NCI-H774 (cell line): ENCODE measurements at places on chromosomes 7 and 10.

DNA sequence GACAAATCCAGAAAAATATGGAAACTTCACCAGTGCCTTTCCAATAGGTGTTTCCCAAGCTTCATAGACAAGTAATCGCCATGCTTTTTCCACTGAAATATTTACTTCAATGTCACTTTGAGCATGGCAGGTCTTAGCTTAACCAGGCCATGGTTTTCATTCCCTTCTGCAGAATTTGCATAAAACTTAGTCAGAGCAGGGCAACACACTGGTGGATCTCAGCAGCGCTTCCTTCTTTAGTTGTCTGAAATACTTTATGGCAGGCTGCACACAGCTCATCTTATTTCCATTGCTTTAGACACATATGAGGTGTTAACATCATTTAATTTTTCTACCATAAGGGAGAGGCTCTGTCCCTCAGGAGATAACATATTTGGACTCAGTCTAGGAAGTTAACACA, 102.9 kb upstream of the AHR start:
- no peak for DNase-seq

GRCh38 chr10:81472927-81473470, 402.0 kb upstream of the NRG3 start:
- no peak for DNase-seq

- DNase-seq: no peak
These were observed 871 bp upstream of the GTF2IRD1 start for GRCh38 chr7:74452748-74453321.

GRCh38 chr10:28120043-28120749, 121.3 kb upstream of the ODAD2 start:
- no peak for DNase-seq

DNA sequence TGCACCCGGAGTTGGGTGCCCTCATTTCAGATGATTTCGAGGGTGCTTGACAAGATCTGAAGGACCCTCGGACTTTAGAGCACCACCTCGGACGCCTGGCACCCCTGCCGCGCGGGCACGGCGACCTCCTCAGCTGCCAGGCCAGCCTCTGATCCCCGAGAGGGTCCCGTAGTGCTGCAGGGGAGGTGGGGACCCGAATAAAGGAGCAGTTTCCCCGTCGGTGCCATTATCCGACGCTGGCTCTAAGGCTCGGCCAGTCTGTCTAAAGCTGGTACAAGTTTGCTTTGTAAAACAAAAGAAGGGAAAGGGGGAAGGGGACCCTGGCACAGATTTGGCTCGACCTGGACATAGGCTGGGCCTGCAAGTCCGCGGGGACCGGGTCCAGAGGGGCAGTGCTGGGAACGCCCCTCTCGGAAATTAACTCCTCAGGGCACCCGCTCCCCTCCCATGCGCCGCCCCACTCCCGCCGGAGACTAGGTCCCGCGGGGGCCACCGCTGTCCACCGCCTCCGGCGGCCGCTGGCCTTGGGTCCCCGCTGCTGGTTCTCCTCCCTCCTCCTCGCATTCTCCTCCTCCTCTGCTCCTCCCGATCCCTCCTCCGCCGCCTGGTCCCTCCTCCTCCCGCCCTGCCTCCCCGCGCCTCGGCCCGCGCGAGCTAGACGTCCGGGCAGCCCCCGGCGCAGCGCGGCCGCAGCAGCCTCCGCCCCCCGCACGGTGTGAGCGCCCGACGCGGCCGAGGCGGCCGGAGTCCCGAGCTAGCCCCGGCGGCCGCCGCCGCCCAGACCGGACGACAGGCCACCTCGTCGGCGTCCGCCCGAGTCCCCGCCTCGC, at the start of gene EGFR:
Gene EGFR, plus strand, starts transcription at position 657 of the 830 bp plus-strand sequence. CDS start 261 bp downstream, outside the sequence.
- peak; percentile 28 for DNase-seq

GRCh38 chr7:140604760-140605159, 35.9 kb downstream of the DENND2A start:
- DNase-seq: no peak

GRCh38 chr10:101840102-101840684, 3.4 kb downstream of the KCNIP2 start:
- no peak for DNase-seq

DNA sequence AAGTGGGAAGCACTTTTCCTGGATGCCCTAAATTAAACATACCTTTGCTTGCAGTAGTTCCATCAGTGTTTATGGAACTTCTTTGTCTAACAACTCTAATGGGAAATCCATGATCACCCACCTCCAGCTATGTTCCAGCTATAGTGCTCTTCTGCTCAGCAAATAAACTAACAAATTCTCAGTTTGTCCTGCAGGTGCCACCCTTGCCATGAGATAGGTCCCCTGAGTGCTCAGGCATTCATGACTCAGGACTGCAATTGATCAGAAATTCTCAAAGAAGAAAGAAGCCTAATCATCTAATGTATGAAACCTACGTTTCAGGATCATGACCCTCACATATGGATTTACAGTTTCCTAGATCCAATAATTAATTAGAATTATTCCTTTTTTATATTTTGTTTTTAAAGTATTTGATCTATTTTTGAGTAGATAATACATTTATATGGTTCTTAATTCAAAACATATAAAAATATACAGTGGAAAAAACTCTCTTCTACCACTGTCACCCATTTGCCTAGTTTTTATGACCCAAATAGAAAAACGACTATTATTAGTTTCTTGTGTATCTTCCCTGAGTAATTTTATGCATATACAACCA, 48.7 kb upstream of the DYNC1I1 start:
- peak; percentile 71 for DNase-seq

DNA sequence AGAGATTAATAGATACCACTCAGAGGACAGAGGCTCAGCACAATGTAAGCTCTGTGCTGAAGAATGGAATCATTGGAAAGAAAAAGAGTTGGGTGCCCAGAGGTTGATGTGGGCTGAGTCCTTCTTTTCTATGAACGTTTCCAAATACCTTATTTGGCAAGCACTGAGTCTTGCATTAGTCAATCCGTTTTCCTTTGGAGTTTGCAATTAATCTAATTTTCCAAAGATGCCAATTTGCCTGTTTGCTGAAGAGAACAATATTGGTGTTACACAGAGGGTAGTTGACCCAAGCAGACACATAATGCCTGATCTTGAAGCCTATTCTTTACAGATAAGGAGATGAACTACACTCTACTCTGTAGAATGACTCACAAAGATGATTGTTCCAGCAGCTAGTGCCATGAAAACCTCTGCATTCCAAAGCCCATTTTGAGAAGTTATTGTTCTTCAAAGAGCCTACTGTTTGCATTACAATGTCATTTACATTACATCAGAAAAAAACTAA, 55.4 kb upstream of the MET start:
- no peak for DNase-seq

DNA sequence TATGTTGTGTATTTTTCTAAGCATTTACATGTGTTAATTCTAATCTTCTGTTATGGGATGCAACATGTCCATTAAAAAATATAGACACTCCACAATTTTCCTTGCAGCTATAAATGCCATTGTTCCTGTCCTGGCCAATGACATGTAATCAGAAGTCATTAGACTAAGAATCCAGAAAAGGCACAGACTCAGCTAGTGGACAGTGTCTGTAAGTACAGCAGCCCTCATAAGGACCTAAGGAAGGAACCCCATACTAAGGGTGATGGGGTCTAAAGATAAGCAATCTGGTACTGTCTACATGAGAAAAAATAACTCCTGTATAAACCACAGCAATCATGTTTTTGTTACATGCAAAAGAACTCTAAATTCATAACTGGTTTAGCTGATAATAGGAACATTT, 115.9 kb downstream of the GPR85 start:
- no peak for DNase-seq

DNA sequence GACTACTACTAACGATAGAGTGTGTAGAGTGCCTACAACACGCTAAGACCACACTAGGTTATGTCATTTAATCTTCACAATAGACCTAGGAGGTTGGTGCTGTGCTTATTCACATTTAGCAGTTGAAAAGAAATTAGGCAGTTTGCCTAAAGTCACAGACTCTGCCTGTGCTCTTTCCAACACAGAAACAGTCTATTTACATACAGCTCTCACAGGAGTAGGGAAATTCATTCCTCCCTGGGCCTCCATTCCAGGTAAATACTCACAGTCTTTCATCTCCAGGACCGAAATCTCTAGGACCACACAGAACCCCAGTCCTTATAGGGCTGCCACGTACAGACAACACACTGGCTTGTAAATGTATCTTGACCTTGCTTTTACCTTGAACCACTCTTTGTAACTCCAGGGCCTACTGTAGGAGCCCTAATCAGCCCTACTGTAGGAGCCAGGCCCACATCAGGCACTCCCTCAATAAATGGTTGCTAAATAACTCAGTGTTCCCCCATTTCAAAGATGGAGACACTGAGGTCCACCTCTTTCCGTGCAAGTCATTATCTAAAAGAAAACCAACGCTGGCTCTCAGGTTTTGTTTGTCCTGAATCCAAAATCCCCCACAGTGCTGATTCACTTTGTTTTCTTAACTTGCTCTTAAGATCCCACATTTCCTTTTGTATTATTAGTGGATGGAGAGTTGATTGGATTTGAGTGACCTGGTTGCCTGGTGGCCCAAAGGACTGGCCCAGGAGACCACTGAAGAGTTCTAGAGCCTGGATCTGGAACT, 146.9 kb downstream of the KCNMA1 start:
- no peak for DNase-seq

- no peak for DNase-seq
These were observed 427.4 kb downstream of the SH2D4B start for GRCh38 chr10:80964955-80965614.

DNA sequence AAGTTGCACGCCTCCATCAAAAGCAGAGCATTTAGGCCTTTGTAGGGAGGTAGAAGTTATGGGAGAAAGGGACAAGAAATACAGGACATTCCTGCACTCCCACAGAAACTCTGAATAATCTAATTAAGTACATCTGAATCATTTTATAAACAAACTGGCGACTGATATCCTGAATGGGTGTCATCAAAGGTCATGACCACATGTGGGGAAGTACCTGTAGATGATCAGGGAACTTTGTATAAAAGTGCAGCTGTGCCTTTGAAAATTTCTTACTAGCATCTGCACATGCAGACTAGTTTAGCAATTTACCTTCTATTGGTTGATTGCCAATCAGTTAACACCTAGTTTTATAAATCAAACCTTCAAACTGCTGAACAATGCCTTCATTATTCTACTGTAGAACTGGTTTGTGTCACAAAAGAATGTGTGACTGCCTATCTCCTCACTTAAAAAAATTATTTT, 17.1 kb downstream of the STEAP4 start:
- no peak for DNase-seq

DNA sequence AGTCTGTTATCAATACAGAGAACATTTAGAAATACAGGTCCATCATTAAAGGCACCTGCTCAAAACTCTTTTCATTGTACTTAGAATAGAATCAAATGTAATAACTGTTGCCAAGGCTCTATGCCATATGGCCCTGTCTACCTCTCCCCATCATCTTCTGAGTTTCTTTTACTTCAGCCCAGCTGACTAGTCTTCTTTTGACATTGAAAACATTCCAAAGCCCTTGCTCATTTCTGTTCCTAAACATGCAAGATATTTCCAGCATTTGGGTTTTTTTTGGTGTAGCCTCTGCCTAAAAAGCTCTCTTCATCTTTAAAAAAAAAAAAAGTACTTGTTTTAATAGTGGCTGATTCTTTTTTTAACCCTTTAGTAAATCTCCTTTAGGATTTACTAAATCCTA, 165.5 kb upstream of the SMIM30 start:
- DNase-seq: no peak

- DNase-seq: no peak
These were observed 109.3 kb upstream of the NANOS1 start for GRCh38 chr10:118920206-118920605.

DNA sequence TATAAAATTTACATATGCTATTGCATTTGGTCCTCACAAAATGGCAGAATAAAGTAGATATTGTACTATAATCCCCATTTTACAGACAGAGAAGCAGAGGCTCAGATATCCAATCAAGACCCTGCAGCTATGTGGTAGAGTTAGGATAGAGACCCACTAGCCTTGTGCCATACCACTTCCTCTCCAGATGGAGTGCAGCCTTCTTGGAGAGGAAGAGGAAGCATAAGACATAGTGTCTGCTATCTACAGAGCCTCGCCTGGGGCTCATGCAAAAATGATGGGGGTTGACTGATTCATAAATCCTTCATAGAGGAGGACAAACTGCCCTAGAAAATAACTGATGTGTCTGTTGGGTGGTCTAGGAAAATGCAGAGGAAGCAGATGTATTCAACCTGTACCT, 447.3 kb downstream of the KCNMA1 start:
- no peak for DNase-seq

DNA sequence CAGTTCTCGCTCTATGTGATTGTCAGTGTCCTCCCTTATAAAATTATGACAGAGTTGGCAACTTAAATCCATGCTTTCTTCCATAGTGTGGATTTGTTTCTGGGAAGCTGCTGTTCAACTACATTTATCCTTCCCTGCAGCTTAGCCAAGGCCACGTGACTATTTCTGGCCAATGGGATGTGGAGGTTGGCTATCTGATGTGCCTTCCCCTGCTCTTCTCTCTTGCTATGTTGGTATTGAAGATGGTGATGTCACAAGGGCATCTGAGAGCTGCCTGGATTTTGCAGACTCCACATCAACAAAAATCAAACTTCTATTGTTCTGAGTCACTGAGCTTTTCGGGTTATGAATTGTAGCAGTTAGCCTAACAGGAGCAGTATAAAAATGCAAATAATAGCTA, 164.9 kb upstream of the RHOBTB1 start:
- no peak for DNase-seq

DNA sequence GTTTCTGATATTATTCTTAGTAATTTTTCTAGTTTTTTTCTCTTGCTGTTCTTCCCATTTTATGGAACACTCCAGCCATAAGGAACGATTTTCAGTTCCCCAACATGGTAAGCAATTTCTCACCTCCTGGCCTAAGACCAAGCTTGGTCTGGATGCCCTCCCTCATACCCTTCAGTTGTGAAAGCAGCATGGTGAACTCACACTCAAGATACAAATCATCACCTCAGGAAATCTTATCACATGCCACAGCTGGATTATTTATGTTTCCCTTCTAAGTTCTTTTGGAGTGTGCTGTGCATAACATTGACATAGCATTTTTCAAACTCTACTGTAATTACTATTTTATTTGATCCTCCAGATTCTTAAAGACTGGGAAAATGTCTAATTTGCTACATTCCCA, 216.6 kb downstream of the AGMO start:
- no peak for DNase-seq

DNA sequence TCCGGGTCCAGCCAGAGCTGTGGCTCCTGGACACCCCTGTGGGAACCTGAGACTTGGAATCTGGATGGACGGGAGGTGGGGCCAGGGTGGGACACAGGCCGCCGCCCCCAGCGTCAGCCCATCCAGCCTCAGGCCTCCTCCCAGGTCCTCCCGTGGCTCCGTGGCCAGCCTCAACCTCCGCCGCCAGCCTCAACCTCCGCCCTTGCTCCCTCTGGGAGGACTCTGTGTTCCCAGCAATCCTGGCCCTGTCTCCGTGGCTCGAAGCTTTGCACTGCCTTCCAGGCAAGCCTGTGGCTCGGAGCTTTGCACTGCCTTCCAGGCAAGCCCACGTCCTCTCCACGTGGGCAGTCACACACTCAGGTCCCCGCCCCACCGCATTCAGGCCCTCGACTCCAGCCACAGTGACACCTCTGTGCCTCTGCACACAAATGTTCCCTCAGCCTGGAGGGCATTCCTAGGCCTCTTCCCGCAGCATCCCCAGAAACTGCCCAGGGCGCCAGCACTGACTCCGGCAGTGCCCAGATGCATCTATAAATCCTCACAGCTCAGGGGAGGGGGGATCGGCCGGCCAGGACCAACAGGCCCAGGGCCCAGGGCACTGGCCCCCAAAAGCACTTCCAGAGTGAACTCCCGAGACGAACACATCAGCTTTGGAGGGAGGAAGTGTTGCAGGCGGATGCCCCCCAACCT, 44.7 kb upstream of the PDGFA start:
- DNase-seq: no peak
